ENCODE measurements at places on chromosomes 7 and 10.

DNA sequence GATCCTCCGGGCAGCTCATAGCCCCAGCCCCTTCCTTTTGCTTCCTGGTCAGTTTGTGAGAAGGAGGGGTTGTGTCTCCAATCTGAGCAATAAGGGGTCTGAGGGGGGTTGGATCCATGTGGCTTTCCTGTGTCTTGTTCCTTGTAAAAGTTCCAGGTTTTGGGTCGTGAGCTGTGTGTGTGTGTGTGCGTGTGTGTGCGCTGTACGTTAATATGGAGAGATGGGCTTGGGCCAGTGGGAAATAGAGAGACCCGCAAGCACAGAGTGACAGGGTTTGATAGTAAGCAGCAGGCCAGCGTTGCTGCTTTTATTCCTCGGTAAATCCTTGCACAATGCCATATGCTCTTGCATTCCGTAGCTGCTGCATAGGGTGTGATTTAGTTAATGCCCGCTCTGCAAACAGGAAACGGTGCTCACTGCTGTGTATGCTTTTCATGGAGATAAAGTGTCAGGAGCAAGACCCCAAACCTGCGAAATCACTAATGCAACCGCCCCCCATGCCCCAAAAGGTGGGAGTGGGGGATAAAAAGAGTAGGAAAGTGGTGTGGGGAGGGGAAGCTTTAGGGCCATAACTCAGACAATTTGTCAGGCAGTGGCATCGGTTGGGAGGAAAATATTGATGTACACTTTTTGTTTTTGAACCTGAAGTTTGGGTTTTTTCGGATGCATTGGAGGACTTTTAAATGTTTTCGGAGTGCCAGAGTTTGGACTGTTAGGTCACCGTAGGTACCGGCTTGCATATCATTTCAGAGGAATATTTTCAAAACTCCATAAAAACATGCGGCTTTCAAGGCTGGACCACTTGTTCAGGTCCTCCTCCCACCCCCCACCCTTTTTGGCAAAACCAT is 108.7 kb downstream of the TCF7L2 start:
- DNase-seq, result no peak

DNA sequence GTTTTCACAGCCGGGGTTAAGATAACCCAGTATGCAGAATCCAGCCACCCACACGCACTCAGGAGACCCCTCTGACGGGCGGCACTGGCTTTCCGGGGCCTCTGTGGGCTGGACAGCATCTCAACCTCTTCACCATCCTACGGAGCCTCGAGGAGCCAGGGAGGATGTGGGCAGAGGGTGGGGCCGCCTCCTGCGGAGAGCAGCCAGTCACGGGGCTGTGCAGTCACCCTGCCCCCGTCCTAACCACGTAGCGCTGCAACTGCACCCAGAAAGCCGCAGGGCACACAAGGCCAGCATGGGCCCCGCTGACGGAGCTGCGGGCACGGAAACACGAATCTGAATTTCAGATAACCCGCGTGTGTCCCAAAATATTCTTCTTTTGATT is 270.3 kb downstream of the ELFN1 start:
- DNase-seq, result peak; percentile 89

DNA sequence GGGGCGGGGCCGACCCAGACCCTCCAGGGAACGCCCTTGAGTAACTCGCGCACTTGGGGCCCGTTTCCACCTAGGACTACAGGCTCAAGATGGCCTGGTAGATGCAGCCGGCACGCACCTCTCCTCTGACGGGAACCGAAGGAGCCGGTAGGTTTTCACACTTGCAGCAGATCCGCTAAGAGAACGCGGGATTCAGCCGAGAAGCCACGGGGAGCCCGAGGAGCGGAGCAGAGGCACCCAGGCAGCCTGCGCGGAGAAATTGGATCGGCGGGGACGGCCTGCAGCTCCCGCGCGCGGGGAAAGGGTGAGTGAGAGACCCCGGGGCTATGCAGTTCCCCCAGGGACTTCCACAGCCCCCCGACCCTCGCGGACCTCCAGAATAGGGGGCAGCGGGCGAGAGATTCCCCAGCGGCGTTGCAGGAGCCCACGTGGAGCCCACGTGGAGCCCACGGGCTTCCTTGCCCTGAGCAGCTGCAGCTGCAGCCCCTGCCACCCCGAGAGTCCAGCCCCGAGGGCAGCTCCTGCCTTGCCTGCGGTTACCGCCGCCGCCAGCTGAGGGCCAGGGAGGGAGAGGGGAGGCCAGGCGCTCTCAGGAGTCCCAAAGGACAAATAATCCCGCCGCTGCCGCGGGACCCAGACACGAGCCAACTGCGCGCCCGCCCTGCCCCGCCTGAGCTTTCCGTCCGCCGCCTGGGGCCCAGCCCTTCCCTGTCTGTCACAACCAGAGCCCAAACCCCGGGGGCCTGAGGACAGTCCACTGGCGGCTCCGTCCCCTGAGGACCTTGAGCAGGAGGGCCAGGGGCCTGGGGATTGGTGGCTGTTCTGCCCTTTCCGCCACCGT is 13.1 kb downstream of the IFT22 start:
- no peak for DNase-seq

- no peak for DNase-seq
Observed at GRCh38 chr7:70506434-70506833, 625.5 kb upstream of the GALNT17 start.

DNA sequence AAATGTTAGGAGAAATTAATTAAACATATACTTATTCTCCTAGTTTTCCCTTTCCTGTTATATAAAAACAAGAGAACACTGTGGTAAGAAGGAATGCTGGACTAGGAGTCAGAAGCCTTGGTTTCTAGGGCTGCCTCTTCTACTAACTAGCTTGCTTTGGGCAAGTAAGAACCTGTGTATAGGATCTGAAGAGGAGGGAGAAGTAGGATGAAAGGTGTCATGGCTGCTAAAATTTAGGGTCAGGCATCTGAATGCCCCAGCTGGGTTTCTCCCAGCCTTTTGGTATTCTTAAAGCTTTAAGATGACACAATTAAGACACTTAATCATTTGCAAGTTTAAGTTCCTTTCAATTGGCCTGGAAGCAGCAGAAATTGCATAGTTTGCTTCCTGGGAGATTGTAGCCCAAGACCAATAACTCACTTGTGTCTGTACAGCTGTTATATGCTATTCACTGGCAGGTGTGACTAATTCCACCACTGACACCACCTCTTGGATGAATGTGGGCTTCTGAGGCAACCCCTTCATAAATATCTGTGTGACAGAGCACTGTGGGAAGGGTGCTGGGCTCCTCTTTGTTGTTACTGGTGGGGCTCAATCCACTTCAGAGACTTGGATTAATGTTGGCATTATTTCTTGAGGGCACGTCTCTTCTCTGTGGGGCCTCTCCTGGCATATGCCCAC is 137.2 kb downstream of the LRMDA start:
- no peak for DNase-seq

All from GF-D8 (cell line).